ENCODE measurements at places on chromosomes 4 and X. TPM values are rescaled to one million over a fixed set of nuclear protein-coding genes. Genes with fewer than 3 reads are reported as not detected.

DNA sequence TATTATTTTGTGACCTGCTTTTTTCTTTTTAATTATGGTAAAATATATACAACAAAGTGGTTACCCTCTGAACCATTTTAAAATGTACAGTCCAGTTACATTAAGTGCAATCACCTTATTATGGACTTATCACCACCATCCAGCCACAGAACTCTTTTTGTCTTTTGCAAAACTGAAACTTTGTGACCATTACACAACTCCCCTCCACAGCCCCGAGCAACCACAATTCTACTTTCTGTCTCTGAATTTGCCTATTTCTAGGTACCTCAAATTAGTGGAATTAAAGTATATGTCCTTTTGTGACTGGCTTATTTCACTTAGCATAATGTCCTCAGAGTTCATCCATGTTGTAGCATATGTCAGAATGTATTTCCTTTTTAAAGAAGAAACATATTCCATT lies 39.3 kb upstream of the WWC2 start:
- no peak overlapping the region for H3K27ac ChIP-seq
- no peaks in the 10 kb centered on the region for H3K36me3 ChIP-seq

DNA sequence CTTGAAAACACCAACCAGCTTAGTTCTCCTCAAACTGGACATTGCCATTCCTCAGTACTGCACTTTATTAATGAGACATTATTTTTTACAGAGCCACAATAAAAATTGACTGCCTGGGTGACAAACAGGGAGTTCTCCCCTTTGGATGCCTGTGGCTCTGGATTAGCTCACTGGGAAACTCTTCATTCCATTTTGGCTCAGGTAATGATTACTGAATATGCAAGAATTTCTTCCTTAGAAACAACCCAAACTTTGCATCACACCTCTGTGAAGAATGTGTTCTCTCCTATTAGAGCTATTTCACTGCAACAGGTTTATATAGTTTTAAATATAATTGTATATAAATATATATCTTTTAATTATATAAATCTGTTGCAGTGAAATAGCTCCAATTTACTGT lies 2065.8 kb downstream of the ARAP2 start:
- H3K27me3 ChIP-seq: no peaks in the 10 kb centered on the region
- no peak overlapping the region for H3K27ac ChIP-seq
- no peaks in the 10 kb centered on the region for H3K4me1 ChIP-seq
- no peaks in the 10 kb centered on the region for H3K36me3 ChIP-seq

DNA sequence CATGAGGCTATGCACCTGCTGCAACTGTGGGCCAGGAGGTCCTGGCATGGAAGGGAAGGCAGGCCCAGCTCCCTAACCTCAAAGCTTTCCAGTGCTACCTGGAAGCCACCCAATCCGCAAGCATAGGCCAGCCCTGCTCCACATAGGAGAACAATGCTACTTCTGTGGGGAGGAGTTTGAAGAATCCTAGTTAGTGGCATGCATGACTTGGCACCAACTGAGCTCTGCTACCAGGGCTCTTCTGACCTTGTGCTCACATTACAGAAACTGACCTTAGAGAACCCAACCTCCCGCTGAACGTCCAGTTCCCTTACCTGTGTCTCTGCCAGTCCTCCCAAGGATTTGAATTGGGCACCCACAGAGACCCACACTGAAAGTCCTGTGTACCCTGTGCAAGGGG lies 58.8 kb downstream of the USP46 start:
- H3K27ac ChIP-seq: no peak overlapping the region
- no peaks in the 10 kb centered on the region for H3K27me3 ChIP-seq

DNA sequence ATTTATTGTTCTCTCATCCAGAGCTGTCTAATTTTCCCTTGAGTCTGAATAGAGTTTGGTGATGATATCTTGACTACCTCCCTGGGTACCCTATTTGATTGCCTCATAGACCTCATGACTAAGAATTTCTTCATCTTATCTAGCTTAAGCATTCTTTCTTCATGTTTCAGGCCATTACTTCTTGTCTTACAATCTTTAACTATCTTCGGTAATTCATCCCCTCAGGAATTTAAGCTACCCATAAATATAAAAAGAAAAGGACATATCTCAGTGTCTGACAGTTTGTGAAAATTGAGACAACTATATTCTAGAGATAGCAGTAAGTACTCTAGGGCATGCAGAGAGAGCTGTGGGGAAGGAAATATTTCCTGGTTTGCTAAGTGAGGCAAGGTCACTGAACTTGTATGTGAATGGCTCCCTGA lies 466.1 kb upstream of the GRID2 start:
- no peak overlapping the region for H3K4me3 ChIP-seq
- H3K4me1 ChIP-seq: no peaks in the 10 kb centered on the region
- no peak for DNase-seq
- H3K27ac ChIP-seq: no peak overlapping the region
- H3K36me3 ChIP-seq: no peaks in the 10 kb centered on the region

- no peaks in the 10 kb centered on the region for H3K36me3 ChIP-seq
- H3K4me3 ChIP-seq: no peak within 1 kb of the TSS
- peaks cover 46% of the 10 kb centered on the region for H3K4me1 ChIP-seq
- DNase-seq: no peak
- H3K27ac ChIP-seq: no peak within 1 kb of the TSS
Observed at GRCh38 chr4:1406394-1406980, at the start of gene NKX1-1. TSS of gene NKX1-1 (minus strand) at chr4:1406442. CDS start at chr4:1406442, 0 bp downstream.

DNA sequence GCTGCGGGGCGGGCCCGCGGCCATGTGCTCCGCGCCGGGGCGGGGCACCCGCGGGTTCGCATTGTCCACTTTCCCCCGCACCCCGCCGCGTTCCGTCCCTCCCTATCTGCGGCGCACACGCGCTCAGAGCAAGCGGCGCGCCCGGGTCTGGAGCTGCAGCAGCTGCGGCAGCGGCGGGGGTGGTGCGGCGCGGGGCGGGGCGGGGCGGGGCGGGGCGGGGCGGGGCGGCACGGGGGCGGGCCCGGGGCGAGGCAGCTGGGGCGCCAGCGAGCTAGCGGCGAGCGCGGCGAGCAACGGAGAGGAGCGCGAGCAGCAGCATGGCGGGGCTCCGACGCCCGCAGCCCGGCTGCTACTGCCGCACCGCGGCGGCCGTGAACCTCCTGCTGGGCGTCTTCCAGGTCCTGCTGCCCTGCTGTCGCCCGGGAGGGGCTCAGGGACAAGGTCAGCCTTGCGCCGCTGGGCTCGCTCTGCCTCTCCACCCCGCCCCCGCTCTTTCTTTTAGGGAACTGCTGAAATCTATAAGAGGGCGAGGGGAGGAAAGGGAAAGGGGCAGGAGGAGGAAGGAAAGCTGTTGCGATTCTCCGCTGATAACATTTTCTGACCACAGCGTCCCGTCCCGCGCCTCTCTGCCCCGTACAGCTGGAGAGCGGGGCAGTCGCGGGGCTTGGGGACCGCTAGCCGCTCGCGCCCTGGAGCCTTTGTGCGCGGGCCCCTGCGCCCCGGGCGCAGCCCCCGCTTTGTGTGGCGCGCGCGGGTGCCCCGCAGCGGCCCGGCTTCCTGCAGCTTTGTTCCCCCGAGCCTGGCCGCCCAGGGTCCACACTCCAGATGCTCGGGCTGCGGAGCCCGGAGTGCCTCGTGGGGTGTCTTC lies at the start of gene TMEM131L:
Gene TMEM131L, plus strand, starts transcription at position 280 of the 868 bp plus-strand sequence. Its CDS starts 38 bp downstream, at position 318.
- no peaks in the 10 kb centered on the region for H3K27me3 ChIP-seq
- peak within 1 kb of the TSS; percentile 81 for H3K27ac ChIP-seq
- peaks cover 50% of the 10 kb centered on the region for H3K4me1 ChIP-seq
- no peaks in the 10 kb centered on the region for H3K36me3 ChIP-seq

DNA sequence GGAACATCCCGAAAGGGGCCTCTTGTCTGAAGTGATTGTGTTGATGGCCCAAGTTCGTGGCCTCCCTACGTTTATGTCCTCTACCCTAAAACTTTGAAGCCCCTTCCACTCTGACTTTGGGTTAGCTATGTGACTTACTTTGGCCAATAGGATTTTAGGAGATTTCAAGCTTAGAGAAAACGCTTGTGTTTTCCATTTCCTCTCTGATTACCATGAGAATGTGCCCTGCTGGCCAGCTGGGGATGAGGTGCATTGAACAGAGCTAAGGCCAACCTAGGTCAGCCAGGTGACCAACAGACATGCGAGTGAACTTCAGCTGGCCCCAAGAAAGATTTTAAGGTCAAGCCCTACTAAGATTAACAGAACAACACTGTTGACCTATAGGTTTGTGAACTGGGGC lies 82.4 kb downstream of the SLC2A9 start:
- H3K4me1 ChIP-seq: no peaks in the 10 kb centered on the region
- no peaks in the 10 kb centered on the region for H3K36me3 ChIP-seq
- no peak overlapping the region for H3K27ac ChIP-seq

DNA sequence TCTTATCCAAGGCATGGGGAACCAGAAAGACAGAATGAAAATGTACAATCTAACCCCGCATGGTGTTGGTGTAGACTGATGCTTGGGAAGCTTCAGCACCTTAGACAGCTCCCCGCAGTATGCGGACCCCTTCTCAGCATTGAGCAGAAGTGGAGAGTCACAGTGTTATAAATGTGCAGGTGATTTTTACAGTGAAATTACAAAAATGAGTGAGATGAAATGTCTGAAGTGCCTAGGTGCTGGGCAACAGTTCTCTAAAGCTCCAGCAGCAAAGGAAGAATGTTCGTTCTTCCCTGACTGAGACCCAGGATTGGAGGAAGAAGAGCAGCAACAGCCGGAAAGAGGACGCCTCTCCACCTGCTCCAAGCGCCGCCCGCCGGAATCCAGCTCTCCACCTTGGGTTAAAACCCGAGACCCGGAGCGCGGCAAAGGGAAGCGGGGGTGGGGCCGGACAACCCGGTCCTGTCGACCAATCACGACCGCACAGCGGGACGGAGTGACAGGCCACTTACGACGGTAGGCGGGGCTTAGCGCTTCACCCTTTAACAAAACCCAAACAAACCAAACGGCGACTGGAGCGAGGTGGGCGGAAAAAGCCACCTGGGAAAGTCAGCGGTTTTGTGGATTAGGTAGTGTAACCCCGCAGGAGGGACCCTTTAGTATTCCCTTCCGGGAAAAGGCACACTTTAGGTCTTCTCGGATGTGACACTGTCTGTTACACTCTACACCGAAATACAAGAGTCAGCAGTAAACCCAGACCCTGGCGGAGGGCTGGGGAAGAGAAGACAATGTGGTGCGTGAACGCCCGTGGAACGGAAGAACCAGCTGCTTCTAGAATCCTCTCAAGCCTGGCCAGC lies at the start of gene GLRA3:
Gene GLRA3, minus strand, starts transcription at position 403 of the 857 bp plus-strand sequence. CDS start 436 bp downstream, outside the sequence.
- no peak for DNase-seq
- H3K27ac ChIP-seq: no peak within 1 kb of the TSS
- H3K36me3 ChIP-seq: no peaks in the 10 kb centered on the region
- no peaks in the 10 kb centered on the region for H3K27me3 ChIP-seq
- no peak within 1 kb of the TSS for H3K4me3 ChIP-seq

GRCh38 chrX:122567911-122568310 lies 616.2 kb upstream of the GRIA3 start:
- no peaks in the 10 kb centered on the region for H3K4me1 ChIP-seq
- H3K27me3 ChIP-seq: no peaks in the 10 kb centered on the region
- no peak overlapping the region for H3K27ac ChIP-seq
- DNase-seq: no peak

GRCh38 chr4:1283711-1284110 lies 6.0 kb upstream of the MAEA start:
- no peak overlapping the region for H3K27ac ChIP-seq
- H3K27me3 ChIP-seq: no peaks in the 10 kb centered on the region
- no peak for DNase-seq
- H3K36me3 ChIP-seq: no peaks in the 10 kb centered on the region
- no peak overlapping the region for H3K4me3 ChIP-seq
- H3K4me1 ChIP-seq: peaks cover 3% of the 10 kb centered on the region

DNA sequence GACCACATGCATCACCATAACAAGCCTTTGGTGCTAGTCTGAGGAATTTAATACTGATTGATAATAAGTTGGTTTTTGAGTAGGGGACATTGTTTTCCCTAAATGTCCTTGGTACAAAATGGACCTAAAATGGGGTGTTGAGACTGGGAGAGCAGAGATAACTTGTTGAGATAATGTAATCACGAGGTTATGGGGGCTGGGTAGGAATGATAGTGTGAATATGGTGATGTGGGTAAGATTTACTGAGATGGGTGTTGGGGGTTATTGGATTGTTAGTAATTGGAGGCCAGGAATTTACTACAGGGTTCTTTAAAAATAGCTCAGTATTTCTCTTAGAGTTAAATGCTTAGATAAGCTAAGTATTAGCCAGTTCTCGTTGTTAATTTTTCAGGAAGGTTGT lies 3.9 kb downstream of the BMP2K start:
- no peaks in the 10 kb centered on the region for H3K27me3 ChIP-seq
- no peak for DNase-seq

GRCh38 chrX:50168241-50168687 lies 32.5 kb downstream of the AKAP4 start:
- no peaks in the 10 kb centered on the region for H3K4me1 ChIP-seq
- DNase-seq: no peak
- H3K4me3 ChIP-seq: no peak overlapping the region
- no peaks in the 10 kb centered on the region for H3K27me3 ChIP-seq

DNA sequence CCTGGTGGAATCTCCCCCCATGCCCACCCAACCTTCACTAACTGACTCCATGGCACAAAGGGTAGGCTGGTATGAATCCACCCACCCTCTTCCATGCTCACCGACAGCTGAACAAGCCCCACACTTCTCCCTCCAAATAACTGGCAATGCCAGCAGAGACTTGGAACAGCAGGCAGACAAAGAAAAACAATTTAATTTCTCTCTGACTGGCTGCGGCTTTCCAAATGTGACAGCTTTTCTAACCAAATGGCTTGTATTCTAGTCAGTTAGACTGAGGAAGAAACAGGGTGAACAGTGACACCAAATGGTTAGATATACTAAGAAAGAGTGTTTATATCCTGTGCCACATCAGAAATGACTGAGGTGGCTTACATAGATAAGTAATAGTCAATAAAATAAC lies 199.3 kb upstream of the ADAMTS3 start:
- no peaks in the 10 kb centered on the region for H3K4me1 ChIP-seq
- no peak overlapping the region for H3K4me3 ChIP-seq
- H3K27me3 ChIP-seq: no peaks in the 10 kb centered on the region

Gene MAGEC1
- total RNA-seq: not detected

Gene PRDM8
- total RNA-seq: 15.0 TPM

Gene TKTL2
- total RNA-seq: not detected

Gene FGF13
- 3.2 TPM for total RNA-seq

Gene S100G
- total RNA-seq: not detected

Gene SPANXN4
- total RNA-seq: not detected

Gene LPAR4
- total RNA-seq: not detected

Gene RBMXL3
- not detected for total RNA-seq

Gene TMEM47
- 44.7 TPM for total RNA-seq

Gene USP26
- not detected for total RNA-seq

Gene SPATA18
- total RNA-seq: 15.2 TPM

Gene NHS
- total RNA-seq: 8.3 TPM

Measured in vagina (tissue), 2 donors.